ENCODE measurements at places on chromosomes 16 and 17.
A peak's percentile ranks its signal among the peaks of the same experiment; 100 is the strongest.

DNA sequence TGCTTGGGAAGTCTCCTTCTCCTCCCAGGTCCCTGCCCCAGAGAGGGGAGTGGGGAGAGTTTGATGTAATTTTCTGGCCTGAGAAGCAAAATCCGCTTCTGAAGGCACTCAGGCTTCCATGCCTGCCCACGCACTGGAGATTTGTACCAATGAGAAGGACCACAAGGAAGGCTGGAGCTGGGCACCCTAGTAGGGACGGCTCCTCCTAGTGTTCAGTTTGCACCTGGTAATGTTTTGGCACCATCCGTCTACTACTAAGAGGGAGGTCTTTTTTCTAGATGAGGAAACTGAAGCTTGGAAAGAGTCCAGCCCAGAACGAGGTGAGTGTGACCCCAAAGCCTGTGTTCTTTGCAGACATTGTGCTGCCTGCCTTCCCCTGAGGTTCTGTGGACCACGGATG lies 83.6 kb upstream of the NLRP1 start:
- no peak for DNase-seq

GRCh38 chr16:29809031-29809747 lies 2.8 kb upstream of the PRRT2 start:
- DNase-seq, result no peak

DNA sequence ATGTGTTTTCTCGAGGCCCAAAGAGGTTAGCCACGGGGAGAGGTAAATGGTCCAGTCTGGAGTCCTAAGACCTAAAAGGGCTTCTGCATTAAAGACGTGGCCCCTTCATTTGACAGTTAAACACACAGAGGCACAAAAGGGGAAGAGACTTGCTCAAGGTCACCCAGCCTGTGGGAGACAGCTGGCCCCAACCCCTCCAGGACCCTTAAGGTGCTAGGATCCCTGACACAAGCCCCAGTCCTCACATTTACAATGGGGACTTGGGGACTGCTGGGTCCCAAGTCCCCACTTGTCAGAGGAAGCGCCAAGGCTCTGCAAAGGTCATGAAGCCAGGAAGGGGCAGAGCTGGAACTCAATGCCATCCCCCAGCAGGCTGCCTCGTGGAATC lies 1.7 kb downstream of the ABAT start:
- DNase-seq, result no peak

DNA sequence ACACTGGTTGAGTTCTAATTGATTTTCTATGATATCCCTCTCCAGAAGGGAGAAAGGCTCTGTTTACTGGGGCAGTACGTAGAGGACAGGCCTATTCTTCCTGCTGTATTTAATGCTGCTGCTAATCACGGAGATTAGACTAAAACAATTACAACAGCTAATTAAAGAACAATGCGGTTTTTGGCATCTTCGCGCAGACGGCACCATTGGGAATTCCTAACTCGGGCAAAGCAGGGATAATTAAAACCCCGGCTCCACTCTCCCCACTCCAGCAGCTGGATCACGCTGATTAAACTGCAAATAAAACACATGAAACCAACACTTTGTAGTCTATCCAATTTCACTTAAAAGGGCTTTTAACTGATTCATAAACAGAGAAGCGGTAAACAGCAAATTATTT lies 147.6 kb downstream of the XYLT1 start:
- peak; percentile 42 for DNase-seq

DNA sequence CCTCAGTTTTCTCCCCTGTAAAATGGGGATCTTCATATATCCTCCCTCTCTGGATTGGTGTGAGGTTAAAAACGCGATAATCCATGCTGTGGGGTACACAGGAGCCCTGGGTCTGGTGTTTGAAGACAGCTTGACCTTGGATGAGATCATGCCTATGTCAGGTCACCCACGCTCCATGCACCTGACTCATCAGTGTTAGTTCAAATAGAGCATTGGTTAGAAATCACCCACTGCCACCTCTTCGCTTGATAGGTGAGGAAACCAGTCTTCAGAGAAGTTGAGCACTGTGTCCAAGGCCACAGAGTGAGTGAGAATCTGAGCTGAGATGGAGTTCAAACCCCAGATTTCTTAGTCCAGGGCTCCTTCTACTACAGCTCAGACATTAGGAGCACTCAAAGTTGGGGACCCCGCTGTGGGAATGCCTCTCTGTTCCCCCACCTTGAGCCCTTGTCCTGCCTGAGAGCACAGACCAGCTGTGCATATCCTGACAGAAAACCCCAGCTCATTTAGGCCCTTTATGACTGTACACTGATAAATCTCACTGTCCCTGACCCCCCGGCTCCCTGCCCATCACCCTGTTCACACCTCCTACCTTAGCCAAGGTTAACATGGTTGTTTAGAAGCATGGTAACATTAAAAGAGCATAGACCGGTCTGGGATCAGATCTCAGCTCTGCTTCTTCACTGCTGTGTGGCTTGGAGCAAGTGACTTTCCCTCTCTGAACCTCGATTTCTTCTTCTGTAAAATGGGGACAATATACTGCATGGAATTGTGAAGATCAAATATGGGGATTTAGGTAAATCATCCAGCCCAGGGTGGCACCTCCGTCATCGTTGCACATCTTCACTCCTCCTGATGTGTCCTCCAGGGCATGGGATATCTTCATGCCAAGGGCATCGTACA lies 22.4 kb upstream of the LGALS9 start:
- DNase-seq, result no peak

- no peak for DNase-seq
These were observed at the start of gene SPNS3 for GRCh38 chr17:4433515-4434031. Gene SPNS3, plus strand, starts transcription at chr17:4433940. Its CDS starts 28 bp downstream, at chr17:4433968.

GRCh38 chr16:54633943-54634362 lies 296.7 kb upstream of the IRX5 start:
- DNase-seq, result peak; percentile 42

- peak; percentile 45 for DNase-seq
These were observed 654 bp downstream of the LASP1 start for GRCh38 chr17:38870259-38871165.

- no peak for DNase-seq
These were observed 15.0 kb upstream of the RGS9 start for GRCh38 chr17:65121916-65122806.

DNA sequence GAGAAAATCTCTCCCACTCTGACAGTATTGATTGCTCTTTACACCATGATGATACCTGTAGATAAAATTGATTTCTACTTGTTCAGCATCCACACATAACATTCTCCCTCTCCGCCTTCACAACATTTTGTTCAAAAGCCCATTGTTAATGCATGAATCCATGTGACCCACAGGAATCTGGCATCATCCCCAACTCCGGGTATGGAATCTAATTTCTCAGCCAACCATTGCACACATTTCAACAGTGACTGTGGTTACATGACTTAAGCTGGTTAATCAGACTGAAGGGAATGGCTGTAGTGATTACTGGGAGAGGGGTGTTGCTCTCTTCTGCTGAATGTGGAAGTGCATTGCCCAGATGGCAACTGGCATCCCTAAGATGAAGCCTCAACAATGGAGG lies 161.4 kb upstream of the C16orf82 start:
- DNase-seq, result no peak

DNA sequence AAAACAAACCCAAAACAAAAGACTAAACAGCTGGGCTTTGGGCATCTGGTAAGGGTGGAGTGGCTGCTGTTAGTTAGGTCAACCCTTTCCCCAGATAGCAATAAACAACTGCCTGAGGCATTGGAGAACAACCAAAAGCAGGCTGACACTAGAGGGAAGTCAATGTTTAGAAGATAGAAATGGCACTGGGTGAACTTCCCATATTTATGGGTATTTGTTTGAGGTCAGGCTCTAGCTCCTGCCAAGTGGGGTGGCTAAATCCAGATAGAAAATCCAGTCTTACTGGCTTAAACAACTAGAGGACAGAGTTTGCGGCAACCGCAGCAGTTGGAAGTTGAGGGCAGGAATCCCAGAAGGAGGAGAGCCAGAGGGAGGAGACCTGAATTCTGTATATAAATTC lies 79.4 kb downstream of the SDK2 start:
- DNase-seq, result no peak

- no peak for DNase-seq
These were observed 13.9 kb downstream of the ITPRIPL2 start for GRCh38 chr16:19127674-19128131.

- DNase-seq, result no peak
These were observed 539 bp downstream of the LRRC45 start for GRCh38 chr17:82023447-82024241.

DNA sequence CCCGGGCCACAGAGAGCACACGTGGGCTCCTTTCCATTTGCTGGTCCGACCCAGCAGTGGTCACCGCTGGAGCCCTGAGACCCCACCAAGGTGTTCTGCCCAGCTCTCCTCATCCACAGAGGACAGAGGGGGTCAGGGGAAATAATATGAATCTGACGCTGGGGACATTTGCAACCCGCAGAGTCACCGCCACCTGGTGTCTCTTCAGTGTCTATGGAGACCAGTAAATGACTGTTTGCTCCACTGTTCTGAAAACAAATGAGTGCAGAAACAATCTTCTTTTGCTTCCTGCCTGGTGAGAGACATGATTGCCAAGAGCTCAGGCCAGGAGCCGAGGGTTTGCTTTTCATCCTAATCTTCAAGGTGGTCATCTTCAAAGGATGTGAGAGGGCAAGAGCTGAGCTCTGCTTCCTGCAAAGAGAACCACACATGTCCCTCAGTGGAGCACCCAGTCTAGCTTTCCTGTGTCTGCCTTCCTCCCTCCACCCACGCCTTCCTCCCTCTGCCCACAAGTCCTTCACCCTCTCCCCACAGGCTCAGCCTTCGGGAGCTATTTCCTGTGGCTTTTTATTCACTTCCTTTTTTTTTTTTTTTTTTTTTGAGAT lies 14.7 kb upstream of the KLHDC4 start:
- no peak for DNase-seq

DNA sequence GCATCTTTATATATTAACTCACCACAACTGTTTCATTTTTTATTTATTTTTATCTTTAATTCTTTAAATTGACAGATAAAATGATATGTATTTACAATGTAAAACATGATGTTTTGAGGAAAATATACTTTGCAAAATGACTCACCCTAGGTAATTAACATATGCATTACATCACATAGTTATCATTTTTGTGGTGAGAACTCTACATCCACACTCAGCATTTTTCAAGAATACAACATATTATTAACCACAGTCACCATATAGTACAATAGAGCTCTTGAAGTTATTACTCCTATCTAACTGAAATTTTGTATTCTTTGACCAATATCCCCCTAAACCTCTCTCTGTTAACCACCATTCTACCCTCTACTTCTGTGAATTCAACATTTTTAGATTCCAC lies 194.7 kb upstream of the KIF2B start:
- no peak for DNase-seq

DNA sequence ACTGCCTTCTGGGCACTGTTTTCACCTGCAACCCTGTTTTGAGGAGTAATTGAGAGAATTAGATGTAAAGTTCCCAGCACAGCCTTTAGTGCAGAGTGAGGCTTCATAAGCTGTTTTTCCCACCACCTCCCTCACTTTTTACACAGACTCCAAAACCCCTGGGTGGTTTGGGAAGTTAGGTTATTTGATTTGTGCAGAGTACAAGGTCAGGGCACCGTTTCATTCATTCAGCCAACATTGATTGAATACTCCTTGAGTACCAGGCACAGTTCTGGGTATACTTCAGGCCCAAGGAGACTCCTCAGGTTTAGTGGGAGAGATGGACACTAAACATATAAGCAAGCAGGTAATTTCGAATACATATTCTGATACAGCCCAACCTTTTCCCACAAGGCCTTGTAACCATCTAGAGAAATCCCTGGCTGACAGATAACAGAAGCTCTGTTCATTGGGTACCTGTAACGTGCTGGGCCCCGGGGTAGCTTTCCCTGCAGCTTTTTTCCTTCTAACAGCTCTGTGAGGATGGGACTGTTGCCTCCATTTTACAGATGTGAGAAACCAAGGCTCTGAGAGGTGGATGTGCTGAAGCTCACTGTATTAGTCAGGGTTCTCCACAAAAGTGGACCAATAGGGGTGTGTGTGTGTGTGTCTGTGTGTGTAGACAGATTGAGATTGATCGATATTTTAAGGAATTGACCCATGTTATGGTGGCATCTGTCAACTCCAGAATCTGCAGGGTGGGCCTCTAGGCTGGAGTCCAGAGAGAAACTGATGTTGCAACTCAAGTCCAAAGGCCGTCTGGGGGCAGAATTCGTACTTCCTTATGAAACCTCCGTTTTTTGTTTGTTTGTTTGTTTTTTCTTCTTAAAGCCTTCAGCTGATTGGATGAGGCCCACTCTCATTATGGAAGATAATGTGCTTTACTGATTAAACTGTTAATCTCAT lies 234.7 kb downstream of the SNX29 start:
- DNase-seq, result no peak

DNA sequence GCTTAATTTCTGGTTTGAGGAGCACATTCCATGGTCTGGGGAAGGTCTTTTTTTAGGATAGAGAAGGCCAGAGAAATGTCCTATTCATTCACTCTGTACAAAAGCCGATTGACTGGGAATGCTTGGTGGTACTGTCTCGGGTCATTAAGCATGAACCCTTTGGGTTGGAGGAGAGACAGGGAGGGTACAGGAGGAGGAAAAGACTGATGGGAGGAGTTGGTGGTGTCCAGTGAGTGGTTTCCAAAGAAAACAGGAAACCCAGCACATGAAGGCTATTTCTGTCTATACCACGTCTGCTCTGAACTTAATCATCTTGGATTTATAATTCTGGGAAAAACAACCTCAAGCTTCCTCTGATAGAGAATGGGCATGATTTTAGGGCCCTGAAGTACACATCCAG lies 111.9 kb downstream of the XYLT1 start:
- DNase-seq, result no peak

DNA sequence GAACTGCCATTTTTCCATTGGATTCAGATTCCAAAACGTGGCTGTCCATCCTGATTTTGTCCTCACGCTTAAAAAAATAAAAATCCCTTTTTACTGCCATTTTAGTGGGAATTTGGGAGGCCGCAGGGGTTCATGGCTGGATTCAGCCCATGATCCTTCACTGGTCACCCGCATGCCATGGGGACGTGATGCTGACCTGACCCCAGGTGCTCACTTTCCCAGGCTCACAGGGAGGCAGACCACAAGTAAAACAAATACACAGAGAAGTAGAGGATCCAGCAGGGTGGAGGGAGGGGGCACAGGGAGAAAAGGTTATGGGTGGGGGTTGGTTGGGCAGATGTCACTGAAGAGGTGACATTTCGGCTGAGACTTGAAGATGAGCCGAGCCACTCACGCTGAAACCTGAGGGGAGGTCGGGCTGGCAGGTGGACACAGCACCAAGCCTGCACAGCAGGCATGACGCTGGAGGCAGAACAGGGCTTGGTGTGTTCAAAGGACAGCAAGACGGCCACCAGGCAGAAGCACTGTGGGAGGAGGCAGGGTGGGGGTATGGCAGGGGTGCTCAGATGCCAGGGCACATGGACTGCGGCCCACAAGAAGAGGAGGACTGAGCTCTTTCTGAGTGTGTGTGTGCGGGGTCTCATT lies 10.7 kb downstream of the COX4I1 start:
- no peak for DNase-seq

DNA sequence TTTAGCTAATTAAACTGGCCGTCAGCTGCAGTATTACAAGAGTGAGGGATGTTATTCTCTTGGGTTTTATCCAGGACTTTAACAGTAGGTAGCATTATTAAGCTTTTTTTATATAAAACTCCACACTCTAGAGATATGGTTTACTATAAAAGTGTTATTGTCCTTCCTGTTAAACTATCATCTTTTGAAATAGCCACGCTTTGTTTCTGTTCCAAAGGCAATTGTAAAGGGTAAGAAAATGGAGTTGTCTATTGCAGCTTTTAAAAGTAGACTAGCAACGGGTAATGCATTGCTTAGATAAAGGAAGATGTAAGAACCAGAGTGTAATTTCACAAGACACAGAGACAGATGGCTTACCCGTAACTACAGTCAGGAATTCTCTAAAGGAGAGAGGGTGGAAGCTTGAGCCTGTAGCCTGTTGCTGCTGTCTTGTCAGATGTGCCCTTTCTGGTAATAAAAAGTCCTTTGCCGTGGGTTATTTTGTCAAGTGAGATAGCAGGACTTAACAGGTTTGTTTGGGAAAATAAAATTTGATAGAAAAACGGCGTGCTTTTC lies 56.4 kb downstream of the WWOX start:
- no peak for DNase-seq
